Heart right ventricle (tissue), 16 donors: ENCODE measurements at places on chromosomes 2 and 18. TPM values are rescaled to one million over a fixed set of nuclear protein-coding genes. Genes with fewer than 3 reads are reported as not detected.

DNA sequence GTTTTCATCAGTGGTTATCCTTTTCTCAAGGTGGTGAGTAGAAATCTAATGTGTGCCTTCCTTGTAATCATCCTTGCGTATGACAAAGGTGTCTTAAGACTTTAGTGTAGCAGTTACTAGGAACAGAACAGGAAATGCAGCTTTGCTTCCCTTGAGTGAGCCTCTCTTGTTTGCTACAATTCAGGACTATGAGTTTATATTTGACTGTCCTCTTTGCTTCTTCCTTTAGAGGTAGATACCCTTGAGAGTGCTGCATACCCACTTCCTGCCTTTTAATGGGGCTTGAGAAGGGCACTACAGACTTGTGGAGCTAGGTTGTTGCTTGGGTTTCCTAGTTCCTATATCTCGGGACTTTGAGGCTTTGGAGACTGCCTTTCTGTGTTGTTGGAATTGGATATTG is 3.8 kb downstream of the KCNJ13 start:
- H3K4me1 ChIP-seq: peaks cover 4% of the 10 kb centered on the region
- no peak overlapping the region for H3K4me3 ChIP-seq
- no peak overlapping the region for H3K27ac ChIP-seq
- H3K27me3 ChIP-seq: no peaks in the 10 kb centered on the region
- no peaks in the 10 kb centered on the region for H3K36me3 ChIP-seq

GRCh38 chr2:170115501-170116229 is 62.3 kb upstream of the MYO3B start:
- H3K27ac ChIP-seq: no peak overlapping the region
- no peak for DNase-seq
- H3K27me3 ChIP-seq: no peaks in the 10 kb centered on the region
- H3K4me1 ChIP-seq: no peaks in the 10 kb centered on the region

- no peaks in the 10 kb centered on the region for H3K4me1 ChIP-seq
- no peak for DNase-seq
- H3K27me3 ChIP-seq: no peaks in the 10 kb centered on the region
- no peak overlapping the region for H3K4me3 ChIP-seq
- H3K36me3 ChIP-seq: no peaks in the 10 kb centered on the region
Measured at GRCh38 chr2:211516537-211516936, 960.1 kb downstream of the CPS1 start.

DNA sequence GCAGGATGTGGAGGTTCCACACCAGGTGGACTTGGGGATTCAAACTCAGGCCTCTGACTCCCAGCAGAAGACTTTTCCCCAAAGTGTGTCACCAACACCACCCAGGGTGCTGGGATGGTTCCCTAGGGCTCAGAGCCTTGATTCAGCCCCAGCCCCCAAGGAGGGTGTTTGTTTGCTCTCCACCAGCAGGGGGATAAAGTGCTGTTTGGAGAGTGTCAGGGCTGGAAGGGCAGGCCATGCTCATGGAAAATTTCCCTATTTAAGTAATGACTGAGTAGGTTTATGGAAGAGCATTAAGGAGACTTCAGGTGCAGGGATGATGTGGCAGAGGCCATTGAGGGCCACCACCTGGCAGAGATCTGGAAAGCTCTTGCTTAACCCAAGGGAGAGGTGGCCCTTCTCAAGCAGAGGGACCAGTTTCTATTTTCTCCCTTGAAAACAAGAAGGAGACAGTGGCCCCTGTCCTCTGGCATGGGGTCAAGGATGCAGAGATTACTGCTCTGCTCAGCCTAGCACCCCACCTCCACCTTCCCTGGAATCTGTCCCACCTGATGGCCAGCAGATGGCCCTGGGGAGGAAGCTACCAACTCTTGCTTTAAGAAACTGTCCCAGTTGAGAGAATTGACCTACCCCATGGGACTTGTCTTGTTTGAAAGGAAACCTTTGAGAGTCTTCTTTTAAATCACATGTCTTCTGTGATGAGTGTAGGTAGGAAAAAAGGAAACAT is 122.1 kb downstream of the ACOXL start:
- H3K36me3 ChIP-seq: no peaks in the 10 kb centered on the region
- H3K27me3 ChIP-seq: peaks cover 12% of the 10 kb centered on the region
- no peak overlapping the region for H3K4me3 ChIP-seq
- no peaks in the 10 kb centered on the region for H3K4me1 ChIP-seq
- no peak overlapping the region for H3K27ac ChIP-seq

DNA sequence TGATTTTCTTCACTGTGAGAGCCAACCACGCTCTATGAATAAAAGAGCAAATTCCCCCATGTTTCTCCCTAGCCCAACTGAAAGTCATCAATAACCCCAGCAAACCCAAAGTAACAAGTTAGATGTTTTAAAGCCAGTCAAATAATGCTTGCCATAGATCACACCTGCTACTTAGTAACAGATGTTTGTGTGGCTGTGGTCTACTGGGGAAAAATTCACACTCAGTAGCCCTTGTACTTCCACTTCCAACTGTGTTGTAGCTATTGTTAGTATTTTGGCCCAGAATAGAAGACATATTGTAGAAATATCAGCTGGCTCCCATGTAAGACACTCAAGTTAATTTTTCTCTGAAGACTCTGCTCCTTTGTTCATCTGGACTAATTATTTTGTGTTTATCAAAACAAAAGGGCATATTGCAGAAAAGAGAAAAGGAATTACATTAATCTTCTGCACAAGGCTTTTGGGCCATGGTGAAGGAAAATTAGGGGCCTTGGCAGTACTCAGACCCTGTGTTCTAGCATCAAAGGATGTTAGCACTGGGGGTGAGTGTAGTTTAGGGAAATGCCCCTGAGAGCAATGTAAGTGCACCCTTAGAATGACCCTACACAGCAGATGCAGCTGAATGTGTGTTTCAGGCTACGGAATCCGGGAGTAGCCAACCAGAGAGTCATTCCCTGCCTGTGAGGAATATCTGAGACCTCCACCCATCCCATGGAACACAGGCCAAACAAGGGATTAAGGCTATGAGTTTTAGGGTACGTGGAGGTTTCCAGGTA is 521.9 kb downstream of the EPHA4 start:
- no peak overlapping the region for H3K4me3 ChIP-seq
- no peaks in the 10 kb centered on the region for H3K36me3 ChIP-seq
- no peak for DNase-seq
- no peak overlapping the region for H3K27ac ChIP-seq

DNA sequence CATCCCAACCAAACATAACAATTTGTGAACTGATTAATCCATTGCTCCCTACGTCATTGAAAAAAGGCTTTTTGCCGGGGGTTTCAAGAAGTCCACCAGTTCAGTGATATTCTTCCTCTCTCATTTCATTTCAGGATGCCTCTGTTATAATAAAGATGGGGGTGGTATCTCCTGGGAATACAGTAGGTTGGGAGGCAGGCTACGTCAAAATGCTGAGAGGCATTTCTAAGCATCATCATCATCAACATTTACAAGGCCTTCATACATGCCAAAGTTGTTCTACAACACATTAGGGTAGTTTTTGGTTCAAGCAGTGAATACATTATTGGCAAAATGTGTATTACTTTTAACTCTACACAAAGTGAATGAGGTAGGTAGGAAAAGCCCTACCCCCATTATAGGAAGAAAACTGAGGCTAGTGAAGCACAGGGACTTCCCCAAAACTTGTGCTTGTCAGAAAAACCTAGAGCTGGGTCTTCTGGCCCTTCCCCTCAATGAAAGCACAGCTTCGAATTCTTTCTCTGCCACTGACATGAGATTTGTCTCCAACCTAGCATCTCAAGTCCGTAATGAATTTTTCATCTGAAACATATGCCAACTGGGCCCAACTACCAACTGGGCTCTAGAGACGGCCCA is 11.3 kb downstream of the OSR1 start:
- H3K4me1 ChIP-seq: peaks cover 34% of the 10 kb centered on the region
- H3K27ac ChIP-seq: peak overlapping the region; percentile 94
- H3K36me3 ChIP-seq: no peaks in the 10 kb centered on the region
- DNase-seq: no peak
- peaks cover 28% of the 10 kb centered on the region for H3K27me3 ChIP-seq

DNA sequence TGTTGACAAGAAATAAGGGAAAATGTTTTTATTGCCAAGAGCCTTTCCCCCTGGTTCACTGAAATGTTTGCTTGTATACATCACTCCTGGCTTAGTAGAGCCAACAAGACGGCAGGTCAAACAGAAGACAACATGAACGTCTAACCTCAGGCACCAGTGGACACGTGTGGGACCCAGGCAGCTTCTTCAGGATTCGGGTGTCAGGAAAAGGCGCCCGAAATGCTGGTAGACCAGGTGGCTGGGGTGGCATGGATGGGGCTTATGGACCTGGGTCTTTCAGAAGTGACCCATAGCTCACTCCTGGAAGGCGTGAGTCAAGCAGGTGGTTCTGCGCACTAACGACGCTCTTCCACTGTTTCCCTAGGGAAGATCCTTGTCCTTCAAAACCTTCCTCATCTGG is 23.3 kb upstream of the NFATC1 start:
- H3K4me3 ChIP-seq: no peak overlapping the region
- no peak overlapping the region for H3K27ac ChIP-seq

DNA sequence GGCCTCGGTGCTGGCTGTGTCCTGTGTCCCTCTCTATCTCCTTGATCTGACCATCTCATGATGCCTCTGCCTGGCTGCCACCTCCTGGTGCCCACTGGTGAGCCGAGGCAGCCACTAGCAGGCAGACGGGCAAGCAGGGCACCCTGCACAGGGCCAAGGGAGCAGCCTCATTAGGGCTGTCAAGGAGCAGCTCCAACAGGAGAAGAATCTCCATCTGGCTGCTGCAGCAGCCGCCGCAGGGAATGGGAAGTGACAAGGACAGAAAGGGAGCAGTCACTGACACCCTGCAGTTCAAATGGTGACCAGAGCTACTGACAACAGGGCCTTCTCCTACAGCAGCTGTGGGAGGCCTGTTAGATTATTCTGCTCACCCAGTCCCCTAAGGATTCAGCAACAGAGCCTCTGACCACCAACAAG is 32.6 kb downstream of the ALPK2 start:
- H3K4me1 ChIP-seq: peaks cover 45% of the 10 kb centered on the region
- H3K27ac ChIP-seq: no peak overlapping the region
- DNase-seq: peak; percentile 31
- H3K4me3 ChIP-seq: no peak overlapping the region
- H3K27me3 ChIP-seq: no peaks in the 10 kb centered on the region

VWC2L gene
- not detected for total RNA-seq

RAMP1 gene
- total RNA-seq: 159 TPM

DNA sequence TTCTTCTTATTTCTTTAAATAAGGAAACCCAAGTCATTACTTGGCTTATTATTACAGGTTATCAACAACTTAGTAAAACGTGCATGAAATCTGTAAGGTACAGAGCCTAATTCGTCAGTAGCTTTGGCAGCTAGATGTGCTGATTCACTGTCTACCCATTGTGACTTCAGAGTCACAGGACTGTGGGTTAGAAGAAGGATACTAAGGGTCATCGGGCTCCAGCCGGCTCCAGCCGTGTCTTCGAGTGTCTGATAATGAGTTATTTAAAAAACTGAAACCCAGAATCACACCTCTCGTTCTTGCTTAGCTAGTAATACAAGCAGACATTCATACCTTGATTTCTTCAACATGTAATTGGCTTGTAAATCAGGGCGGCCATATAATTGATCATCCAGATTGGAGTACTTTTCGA is 170.5 kb downstream of the FMNL2 start:
- H3K27ac ChIP-seq: peak overlapping the region; percentile 50
- no peak for DNase-seq
- no peaks in the 10 kb centered on the region for H3K27me3 ChIP-seq
- no peaks in the 10 kb centered on the region for H3K4me1 ChIP-seq

DNA sequence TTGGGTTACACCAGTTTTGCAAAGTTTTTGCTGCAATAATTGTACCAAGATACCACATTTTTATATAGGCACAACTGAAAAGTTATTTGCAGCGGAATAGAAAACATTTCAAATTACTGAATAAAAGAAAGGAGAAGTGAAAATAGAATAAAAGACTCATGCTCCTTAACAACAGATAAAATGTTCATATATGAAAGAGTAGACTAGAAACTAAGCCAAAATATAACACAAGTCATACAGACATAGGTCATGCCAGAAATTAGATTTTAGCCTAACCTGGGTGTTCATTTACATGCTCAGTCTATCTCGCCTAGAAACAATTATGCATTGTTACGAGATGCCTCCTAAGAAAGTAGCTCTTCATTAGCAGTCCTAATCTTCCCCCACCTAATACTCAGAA is 16.4 kb upstream of the MAP3K20 start:
- H3K27me3 ChIP-seq: no peaks in the 10 kb centered on the region
- no peak for DNase-seq
- H3K27ac ChIP-seq: no peak overlapping the region
- H3K4me1 ChIP-seq: peaks cover 18% of the 10 kb centered on the region
- H3K4me3 ChIP-seq: no peak overlapping the region
- H3K36me3 ChIP-seq: no peaks in the 10 kb centered on the region

DNA sequence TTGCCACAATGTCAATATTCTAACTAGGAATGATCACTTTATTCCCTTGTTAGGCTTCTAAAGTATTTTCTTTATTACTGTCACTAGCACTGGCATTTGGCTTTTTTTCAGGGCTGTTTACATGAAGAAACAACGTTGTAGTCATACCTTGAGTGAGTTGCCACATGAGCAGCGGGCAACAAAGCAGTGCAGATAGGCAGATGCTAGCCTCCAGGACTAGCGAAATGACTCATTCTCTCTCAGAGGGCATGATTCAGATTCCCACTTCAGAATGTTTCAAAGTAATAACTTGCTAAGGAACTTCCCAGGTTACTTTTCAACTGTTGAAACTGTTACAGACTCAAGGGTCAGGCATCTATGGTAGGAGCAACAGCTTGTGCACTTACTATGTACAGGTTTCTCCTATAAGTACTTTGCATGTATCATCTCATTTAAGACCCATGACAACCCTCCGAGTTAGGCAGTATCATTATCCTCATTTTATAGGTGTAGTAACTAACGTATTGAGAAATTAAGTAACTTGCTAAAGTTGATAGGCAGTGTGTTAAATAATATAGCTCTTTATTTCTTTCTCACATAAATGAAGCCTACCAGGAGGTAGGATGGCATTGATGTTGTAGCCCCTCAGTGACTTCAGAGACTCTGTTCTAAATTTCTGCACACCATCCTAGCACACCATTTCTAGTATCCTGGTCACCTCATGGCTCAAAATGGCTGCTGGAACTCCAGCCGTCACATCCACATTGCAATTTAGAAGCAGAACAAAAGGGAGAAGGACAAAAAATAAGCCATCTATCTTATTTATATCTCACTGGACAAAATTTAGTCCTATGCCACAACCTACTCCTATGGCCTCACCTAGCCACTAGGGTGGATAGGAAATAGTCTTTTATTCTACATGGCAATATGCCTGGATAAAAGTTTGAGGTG is 83.3 kb downstream of the ICOS start:
- H3K4me1 ChIP-seq: no peaks in the 10 kb centered on the region
- DNase-seq: no peak
- H3K36me3 ChIP-seq: no peaks in the 10 kb centered on the region
- H3K27me3 ChIP-seq: no peaks in the 10 kb centered on the region
- no peak overlapping the region for H3K27ac ChIP-seq

- DNase-seq: peak; percentile 17
- no peaks in the 10 kb centered on the region for H3K27me3 ChIP-seq
- no peak overlapping the region for H3K4me3 ChIP-seq
- no peaks in the 10 kb centered on the region for H3K36me3 ChIP-seq
Measured at GRCh38 chr2:174664084-174664759, 66.6 kb upstream of the WIPF1 start.
